A549 treated with CORT108297 at 1 μM for 4 hours (cell line): ENCODE measurements at places on chromosomes 11 and 22. TPM values are rescaled to one million over a fixed set of nuclear protein-coding genes. Genes with fewer than 3 reads are reported as not detected.

The MEI1 gene
- 0.17 TPM in 1 of 5 replicates, not detected in the others for total RNA-seq

The GLB1L2 gene
- total RNA-seq: 1.9 to 2.4 TPM (median 2.2 TPM) in 5 replicates

The RFPL2 gene
- total RNA-seq: 0.07 to 0.21 TPM (median 0.11 TPM) in 5 replicates

The KIRREL3 gene
- total RNA-seq: 8.5 to 12.0 TPM (median 11.0 TPM) in 5 replicates

The IFITM10 gene
- 0.54 to 1.3 TPM (median 1.2 TPM) in 5 replicates for total RNA-seq

The OTOG gene
- not detected in 5 replicates for total RNA-seq

The OVCH2 gene
- total RNA-seq: not detected in 5 replicates

The KRTAP5-2 gene
- total RNA-seq: not detected in 5 replicates

The HSPA8 gene
- total RNA-seq: 1,414 to 2,039 TPM (median 1,628 TPM) in 5 replicates

The MPST gene
- total RNA-seq: 41.9 to 78.2 TPM (median 76.8 TPM) in 5 replicates

The RAB36 gene
- 5.8 to 7.8 TPM (median 7.5 TPM) in 5 replicates for total RNA-seq

The C1QTNF5 gene
- total RNA-seq: not detected in 5 replicates

The TMPRSS6 gene
- 0.02 TPM in 1 of 5 replicates, not detected in the others for total RNA-seq

The RFPL3 gene
- not detected in 5 replicates for total RNA-seq

The TSKU gene
- 140 to 201 TPM (median 195 TPM) in 5 replicates for total RNA-seq

The AIFM3 gene
- 2.1 to 4.6 TPM (median 4.3 TPM) in 5 replicates for total RNA-seq

The SPDYC gene
- total RNA-seq: not detected in 5 replicates

The RIMBP3B gene
- 0.29 to 0.62 TPM (median 0.51 TPM) in 5 replicates for total RNA-seq

The APOL4 gene
- not detected in 5 replicates for total RNA-seq

The TKFC gene
- total RNA-seq: 40.9 to 76.4 TPM (median 70.7 TPM) in 5 replicates
